ENCODE measurements at places on chromosomes 11 and 22.

- DNase-seq = peak; percentile 31
Observed at GRCh38 chr11:8604078-8604723, 10.2 kb upstream of the STK33 start.

GRCh38 chr22:36900225-36900624, 13.2 kb upstream of the CSF2RB start:
- no peak for DNase-seq

DNA sequence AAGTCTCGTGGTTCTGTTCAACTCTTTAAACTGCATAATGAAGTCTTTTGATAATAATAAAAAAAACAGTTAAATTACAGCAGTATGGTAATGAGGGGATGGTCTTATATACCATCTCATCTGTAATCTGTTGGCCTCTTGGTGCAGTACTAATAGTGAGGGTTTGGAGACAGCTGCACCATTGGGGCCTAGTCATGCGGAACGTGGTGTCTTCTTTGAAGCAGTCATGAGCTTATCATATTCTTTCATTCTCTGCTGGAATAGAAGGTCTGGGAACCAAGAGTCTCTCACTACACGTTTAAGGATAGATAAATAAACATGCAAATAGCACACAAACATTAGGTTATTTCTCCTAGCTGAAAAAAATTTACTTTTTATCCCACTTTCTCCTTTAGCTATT, 40.9 kb upstream of the OR9Q1 start:
- no peak for DNase-seq

GRCh38 chr22:44317886-44318637, 5.3 kb upstream of the SHISAL1 start:
- DNase-seq = no peak

GRCh38 chr11:35479731-35480130, 45.7 kb downstream of the PAMR1 start:
- no peak for DNase-seq

DNA sequence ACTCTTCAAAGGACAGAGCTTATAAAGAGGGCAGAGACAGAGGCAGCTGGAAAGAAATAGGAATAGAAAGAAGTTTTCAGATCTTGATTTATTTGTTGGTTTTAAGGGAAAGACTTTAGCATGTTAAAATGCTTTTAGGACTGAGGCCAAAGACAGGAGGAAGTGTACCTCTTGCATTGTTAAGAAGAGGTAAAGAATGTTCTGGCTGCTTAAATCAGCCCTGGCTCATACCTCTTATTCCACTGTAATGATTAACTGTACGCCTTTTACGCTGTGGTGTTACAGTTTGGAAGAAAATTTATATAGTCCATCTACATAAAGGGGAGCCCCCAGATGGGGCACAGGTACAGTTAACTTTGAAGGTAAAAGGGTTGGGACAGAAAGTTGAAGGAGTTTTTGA, 10.1 kb upstream of the MPZL2 start:
- DNase-seq = no peak

- no peak for DNase-seq
Observed at GRCh38 chr11:12702999-12703453, 28.8 kb downstream of the TEAD1 start.

DNA sequence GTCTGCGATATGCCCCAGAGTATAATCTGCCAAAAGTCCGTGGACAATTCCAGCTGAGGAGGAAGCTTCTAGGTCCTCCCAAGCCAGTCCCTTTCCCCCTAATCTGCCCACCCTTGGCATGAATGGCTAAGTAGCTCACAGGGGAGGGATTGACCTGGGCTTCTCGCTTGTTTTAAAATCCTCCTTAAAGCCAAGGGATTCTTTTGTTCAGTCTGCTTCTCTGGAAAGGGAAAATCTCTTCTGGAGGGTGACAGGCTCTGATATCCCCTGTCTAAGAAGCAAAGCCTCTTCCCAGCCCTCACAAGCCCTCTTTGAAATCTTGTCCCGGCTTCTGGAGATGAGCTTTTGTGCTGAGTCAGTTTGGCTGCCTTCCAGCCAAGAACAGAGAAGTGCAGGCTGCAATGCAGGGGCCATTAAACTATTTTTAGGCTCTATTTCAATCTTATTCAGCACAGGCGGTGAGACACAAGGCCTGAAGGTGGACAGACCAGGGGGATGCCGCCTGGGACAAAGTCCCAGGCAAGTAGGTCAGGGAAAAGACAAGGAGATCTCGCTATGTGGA, 23.9 kb downstream of the NEFH start:
- DNase-seq = no peak

GRCh38 chr11:33545931-33546330, 154.7 kb downstream of the C11orf91 start:
- no peak for DNase-seq

GRCh38 chr11:35924811-35925210, 19.1 kb upstream of the LDLRAD3 start:
- DNase-seq = no peak

DNA sequence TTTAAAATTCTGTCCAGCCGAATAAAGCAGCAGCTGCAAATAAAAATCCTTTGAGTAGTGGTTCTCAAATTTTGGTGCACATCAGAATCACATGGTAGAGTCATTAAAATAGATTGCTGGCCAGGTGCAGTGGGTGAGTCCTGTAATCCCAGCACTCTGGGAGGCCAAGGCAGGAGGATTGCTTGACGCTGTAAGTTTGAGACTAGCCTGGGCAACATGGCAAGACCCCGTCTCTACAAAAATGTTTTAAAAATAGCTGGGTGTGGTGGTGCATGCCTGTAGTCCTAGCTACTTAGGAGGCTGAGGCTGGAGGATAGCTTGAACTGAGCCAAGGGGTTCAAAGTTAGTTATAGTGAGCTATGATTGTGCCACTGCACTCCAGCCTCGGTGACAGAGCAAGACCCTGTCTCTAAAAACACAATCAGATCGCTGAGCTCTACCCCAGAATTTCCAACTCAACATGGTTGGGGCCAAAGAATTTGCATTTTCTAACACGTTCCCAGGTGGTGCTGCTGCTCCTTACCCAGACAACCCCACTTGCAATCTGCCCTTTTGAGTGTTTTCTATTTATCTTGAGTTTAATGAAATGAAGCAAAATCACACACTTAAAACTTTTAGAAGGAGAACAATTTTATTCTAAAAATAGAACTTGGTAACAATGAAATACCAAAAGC, 48.8 kb downstream of the BIRC2 start:
- no peak for DNase-seq

GRCh38 chr22:24681236-24681635, 78.2 kb downstream of the GGT1 start:
- no peak for DNase-seq

DNA sequence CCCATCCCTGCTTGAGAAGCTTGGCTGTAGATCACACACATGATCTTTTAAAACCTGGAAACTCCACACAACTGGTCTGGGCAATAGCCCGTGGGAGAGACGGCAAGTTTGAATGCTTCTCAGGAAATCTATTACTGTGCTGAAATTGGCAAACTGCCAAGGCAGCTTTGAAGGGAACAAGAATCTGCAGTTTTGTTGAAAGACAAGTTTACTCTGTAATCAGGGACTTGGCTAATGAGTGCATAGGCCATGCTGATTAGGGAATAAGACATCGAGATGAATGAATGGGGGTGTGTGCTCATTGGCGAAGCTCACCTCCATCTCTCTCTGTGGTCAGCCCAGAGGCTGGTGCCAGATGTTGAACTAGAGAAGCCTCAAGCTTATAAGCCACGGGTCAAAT, 218.8 kb downstream of the HIPK3 start:
- DNase-seq = no peak

- DNase-seq = no peak
Observed at GRCh38 chr11:119750056-119750455, 21.1 kb upstream of the NECTIN1 start.

DNA sequence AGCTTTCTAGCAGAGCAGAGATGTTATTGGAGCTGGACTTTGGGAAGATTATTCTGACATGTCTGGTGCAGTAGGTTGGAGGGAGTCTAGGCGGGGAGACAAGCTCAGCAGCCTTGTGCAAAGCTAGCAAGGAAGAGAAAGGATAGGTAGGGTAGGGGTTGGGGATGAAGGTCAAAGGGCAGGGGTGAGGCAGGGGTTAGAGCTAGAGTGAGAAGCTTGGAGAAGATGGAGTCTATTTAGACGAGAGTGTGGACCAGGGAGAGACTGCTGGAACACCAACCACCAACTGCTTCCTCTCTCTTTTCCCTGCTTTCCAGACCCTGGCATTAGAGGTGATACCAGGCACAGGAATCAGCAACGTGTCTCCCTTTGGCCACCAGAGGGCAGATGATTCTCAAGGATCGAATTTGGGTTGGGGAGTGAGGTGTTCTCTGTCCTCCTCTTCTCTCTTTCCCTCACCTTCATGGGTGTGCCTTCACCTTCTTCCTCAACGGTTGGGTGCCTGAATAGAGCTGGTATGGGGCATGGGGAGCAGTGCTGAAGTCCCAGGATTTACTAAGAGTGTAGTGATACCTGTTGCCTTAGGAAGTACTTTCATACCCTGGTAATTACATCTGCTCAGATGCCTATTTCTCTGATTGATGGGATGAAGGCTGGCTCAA, 1.8 kb upstream of the MARK2 start:
- no peak for DNase-seq

- DNase-seq = no peak
Observed at GRCh38 chr11:72569966-72570892, 104.0 kb downstream of the PDE2A start.

Data from GM12892 (cell line).